ENCODE measurements at places on chromosomes 13 and 19. TPM values are rescaled to one million over a fixed set of nuclear protein-coding genes. Genes with fewer than 3 reads are reported as not detected.

Gene SLAIN1
- polyA plus RNA-seq: not detected

Gene SULT2B1
- not detected for polyA plus RNA-seq

Gene PLIN5
- polyA plus RNA-seq: not detected

Gene CDC34
- 46.4 TPM for polyA plus RNA-seq

Gene ZNF99
- polyA plus RNA-seq: not detected

Gene ATP4A
- not detected for polyA plus RNA-seq

Gene SOX1
- polyA plus RNA-seq: not detected

Gene ZFP28
- 5.8 TPM for polyA plus RNA-seq

DNA sequence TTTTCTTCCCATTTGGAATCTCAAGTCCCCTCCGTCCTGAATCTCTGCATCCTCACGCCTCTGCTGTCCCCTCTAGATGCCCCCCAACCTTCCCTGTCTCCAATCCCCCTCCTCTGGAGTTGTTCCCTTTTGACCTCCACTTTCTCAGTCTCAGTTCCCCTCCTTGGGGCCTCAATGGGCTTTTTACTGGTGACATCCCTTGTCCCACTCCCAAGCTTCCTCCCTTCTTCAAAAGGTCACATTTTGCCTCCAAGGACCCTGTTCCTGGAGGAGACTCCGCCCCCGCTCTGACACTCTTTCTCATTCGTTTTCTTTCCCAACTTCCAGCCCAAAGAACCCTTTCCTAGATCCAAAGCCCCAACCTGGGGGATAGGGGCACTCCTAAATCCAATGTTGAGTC is 1.0 kb downstream of the AP2S1 start:
- DNase-seq: peak; percentile 56

DNA sequence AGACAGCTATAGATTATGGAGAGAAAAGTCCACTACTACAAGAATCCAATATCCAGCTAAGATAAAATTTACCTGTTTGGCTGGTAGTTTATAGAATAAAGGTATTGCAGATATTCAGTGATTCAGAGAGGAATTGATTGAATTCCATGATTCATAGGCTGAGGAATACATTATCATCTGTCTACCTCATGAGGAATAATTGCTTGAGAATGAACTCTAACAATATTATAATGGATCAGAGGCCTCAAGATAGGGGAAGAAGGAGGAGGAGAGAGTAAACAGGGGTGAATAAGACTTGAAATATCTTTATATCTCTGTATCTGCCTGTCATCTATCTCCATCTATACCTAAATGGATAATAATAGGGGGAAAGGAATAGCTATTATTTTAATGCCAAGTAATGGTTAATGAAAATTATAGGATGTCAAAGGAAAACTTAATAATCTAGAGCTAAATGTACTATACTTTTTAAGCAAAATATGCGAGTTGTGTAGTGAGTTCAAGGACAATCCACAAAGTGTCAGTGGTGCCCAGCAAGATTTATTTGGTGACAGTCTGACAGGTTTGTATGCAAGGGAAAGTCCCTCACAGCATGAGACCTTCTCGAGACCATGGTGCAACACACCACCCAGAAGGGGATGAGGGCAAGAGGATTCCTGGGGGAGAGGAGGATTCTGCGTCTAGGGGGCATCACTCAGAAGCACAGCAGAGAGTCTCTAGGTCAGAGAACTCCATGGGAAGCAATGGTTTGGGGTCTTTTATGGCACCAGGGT is 224.5 kb downstream of the GPC5 start:
- DNase-seq: no peak

- no peak for DNase-seq
Observed at GRCh38 chr13:99377641-99378040, 70.4 kb upstream of the GPR183 start.

DNA sequence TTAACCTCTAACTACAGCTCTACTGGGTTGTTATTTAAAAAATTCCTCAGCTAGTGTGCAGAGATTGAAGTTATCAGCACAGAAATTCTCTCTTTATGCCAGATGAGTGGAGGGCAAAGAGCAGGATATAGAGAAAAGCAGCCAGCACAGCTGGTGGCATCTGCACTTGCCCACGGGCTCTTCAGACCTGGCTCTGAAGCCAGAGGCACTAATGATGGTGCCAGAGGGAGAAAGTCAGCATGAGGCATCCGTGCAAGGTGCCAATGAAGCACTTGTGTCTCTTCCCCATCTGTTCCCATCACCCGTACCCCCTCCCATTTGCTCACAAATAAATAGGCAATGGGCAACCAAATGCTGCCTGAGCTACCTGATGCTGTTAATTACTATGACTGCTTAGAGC is 138.9 kb downstream of the OLFM4 start:
- no peak for DNase-seq

DNA sequence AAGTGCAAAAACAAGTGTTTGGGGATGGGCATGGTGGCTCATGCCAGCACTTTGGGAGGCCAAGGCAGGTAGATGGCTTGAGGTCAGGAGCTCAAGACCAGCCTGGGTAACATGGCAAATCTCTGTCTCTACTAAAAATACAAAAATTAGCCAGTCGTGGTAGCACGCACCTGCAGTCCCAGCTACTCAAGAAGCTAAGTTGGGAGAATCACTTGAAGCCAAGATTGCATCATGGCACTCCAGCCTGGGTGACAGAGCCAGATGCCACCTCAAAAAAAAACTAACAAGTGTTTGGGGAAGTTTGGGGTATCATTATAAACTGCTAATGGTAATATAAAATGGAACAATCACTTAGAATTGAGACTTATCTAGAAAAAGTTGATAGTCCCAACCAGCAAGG is 24.6 kb downstream of the XPO4 start:
- DNase-seq: no peak

GRCh38 chr19:38060331-38060730 is 153.3 kb downstream of the SIPA1L3 start:
- no peak for DNase-seq

GRCh38 chr19:46380690-46381089 is 32.7 kb downstream of the CCDC8 start:
- DNase-seq: no peak

GRCh38 chr13:19791953-19792537 is 9.3 kb upstream of the PSPC1 start:
- DNase-seq: no peak

DNA sequence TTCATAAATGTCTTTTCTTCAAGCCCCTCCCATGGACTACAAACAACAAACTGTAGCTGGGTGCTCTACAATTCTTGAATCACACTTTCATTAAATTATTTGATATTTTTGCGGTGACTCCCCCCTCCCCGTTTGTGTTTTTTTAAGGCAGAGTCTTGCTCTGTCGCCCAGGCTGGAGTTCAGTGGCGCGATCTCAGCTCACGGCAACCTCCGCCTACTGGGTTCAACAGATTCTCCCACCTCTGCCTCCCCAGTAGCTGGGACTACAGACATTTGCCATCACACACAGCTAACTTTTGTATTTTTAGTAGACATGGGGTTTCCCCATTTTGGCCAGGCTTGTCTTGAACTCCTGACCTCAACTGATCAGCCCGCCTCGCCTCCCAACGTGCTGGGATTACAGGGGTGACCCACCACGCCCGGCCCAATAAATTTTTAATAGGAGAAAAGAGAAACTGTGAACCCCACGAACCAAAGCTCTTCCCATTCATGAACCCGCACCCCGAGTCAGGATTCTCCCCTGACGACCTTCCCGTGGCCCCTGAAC is 703 bp downstream of the ZNF506 start:
- peak; percentile 1 for DNase-seq

- no peak for DNase-seq
Observed at GRCh38 chr13:81551036-81551435, 1210.1 kb upstream of the SPRY2 start.

- no peak for DNase-seq
Observed at GRCh38 chr19:49244256-49244655, 80.7 kb downstream of the SLC6A16 start.

- DNase-seq: no peak
Observed at GRCh38 chr19:1113986-1114483, 10.2 kb downstream of the GPX4 start.

DNA sequence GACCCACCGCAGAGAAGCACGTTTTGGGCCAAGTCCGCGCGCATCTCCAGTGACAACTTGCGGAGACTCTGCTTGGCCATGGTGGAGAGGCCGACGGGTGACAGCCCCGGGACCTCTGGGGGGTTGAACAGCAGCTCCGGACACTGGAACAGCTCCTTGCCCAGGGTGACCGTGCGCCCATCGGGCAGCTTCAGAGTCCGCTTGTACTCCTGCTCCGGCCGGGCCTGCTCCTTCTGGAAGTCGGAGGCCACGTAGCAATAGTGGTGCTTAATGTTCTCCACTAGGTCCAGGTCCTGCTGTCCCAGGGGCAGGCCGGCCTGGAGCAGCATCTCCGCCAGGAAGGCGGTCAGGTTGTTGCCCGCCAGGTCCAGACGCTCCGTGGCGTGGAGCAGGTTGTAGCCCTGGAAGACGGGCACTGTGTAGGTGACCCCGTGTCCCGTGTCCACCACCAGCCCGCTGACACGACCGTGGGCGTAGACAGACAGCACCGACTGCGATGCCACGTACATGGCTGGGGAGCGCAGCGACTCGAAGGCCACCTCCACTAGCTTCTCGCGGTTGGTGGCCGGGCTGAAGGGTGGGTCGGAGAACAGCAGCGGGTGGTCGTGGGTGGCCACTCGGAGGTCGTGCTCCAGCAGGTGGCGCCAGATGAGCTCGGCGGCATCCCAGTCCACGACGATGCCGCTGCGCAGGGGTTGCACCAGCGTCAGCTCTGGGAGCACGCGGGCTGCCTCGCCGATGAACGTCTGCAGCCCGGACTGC is 743 bp downstream of the ACTL9 start:
- DNase-seq: no peak

DNA sequence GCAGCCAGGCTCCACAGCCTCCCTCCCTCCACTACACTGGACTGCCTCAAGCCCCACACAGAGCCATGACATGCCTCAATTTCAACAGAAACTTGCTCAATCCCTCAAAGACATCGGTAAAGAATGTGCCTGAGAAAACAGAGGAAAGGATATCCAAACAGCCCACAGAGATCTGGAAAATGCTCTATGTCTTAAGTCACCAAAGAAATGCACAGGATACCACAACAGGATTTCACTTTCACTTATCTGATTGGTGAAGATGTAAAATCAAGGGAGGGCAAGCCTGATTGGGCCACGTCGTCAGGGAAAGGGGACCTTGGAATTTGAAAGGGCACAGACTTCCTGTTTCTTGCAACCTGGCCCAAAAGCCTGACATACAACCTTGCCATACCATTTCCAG is 14.2 kb downstream of the CACNA1A start:
- peak; percentile 89 for DNase-seq

GRCh38 chr13:46831588-46832194 is 34.7 kb upstream of the ESD start:
- DNase-seq: peak; percentile 57

- peak; percentile 27 for DNase-seq
Observed at GRCh38 chr13:30466841-30467252, 1.1 kb upstream of the HMGB1 start.

- peak; percentile 94 for DNase-seq
Observed at GRCh38 chr13:114099191-114099590, 33.2 kb downstream of the RASA3 start.

DNA sequence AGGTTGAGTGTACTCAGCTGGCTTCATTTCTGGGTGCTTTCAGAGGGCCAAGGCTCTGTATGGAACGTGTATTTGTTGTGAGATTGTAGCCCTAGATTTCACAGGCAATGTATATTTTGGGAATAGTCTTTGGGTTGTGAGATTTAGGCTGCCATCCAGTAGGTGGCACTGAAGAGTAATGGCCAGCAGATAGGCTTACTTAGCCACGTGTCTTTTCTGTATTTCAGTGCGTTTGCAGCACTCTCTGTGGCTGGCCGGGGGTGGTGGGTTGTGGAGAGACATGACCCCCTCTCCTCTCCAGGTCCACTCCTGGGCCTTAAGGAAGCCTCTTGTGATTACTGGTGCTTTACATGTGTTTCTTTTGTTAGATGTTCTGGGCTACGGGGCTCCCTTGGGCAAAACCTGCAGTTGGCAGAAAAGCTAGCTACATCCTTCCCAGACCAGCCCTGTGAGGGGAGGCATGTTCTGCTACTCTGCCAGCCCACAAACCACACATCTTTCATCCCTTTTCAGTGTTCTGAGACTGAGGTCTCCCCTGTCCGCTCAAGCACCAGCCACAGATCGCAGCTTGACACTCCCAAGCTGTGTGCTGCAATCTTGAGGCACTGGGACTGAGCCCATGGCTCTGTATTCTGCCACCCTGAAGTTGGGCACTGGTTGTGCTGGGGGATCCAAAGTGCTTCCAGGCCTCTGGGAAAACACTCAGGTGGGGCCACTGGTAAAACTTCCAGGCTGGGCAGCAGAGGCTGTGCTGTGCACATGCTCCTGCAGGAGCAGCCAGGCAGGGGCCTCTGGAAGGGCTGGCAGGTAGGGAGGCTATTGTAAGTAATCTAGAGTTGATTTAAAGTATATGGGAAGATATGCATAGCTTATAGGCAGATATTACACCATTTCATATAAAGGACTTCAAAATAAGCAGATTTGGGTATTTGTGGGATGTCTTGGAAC is 1096.8 kb upstream of the PCDH20 start:
- peak; percentile 46 for DNase-seq

DNA sequence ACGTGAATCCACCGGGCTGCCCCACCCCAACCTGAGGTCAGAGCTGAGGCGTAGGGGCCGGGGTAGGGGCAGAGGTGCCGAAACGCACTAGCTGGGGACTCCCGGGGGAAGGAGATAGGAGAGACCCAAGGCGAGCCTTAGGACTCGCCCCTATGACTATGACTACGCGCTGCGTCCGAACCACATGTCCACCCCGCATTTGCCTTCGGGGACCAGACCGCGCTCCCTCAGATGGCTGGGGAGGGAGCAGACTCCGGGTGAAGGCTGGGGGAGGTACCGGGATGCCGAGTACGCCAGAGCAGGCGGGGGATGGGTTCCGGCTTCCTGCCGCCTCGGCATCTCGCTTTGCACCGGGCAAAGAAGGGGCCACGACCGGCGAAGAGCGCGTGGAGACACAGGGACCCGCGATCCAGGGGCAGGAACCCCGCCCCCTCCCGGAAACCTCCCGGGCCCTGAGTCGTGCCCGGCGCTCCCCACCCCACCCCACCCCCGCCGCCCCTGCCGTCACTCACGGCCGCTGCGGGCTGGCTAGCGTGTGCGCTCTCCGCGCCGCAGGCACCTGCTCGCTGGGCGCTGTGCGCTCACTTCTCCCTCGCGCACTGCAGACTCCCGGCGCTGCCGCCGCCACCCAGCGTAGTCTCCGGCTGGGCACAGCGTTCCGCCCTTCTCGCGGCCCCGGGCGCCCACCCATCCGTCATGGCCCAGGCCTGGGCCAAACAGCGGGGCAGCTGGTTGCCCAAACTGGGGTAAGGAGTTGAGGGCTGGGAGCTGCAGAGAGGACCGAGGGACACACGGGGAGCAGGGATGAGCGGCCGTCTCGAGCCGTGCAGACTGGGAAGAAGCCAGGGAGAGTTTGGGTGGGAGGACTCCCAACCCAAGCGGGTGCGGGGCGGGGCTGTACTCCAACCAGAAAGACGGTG is 622 bp upstream of the VSTM2B start:
- DNase-seq: no peak

DNA sequence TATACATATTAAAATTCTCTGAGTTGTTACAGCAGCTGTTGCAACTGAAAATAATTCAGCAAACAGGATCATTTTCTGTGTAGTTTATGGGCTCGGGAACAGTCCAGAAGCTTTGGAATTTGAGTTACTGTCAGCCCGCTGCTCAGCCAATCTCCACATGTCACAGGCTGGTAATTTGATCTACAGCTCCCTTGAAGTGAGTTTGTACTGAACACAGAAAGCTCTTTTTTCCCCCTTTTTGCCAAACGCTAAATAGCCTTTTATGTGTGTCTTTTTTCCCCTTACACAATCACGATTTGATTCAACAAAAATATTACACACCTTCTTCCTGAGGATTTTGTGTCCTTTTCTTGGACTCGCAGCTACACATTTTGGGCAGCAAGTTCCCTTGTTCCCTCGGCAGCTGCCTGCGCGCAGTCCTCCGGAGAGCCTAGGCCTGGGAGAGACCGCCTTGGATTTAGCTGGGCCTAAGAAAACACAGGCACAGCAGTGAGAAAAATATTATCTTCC is 371.4 kb downstream of the KCNRG start:
- peak; percentile 10 for DNase-seq

Measured in GM23248 (cell line).